Upper lobe of right lung (tissue), 1 donor: ENCODE measurements at places on chromosomes 7 and 10.

GRCh38 chr10:13930120-13930519 is 343.4 kb downstream of the PRPF18 start:
- DNase-seq, result no peak

DNA sequence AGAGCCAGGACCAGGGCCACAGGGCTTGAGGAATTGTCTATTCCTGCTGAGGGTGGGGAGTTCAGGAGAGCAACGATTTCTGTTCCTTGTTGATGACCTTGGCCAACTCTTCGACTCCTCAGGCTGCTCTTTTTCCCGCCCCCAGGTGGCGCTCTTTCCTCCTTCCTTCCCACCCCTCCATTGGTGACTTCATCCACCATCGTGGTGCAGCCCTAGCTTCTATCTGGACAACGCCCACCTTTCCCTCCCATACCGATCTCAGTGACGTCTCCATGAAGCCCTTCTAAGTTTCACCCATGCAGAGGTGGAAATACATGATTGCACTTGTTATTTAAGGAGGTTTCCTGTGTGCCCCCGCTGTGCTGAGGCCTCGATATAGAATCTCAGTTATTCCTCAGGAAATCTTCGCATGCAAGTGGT is 22.1 kb upstream of the CARD11 start:
- DNase-seq, result no peak

DNA sequence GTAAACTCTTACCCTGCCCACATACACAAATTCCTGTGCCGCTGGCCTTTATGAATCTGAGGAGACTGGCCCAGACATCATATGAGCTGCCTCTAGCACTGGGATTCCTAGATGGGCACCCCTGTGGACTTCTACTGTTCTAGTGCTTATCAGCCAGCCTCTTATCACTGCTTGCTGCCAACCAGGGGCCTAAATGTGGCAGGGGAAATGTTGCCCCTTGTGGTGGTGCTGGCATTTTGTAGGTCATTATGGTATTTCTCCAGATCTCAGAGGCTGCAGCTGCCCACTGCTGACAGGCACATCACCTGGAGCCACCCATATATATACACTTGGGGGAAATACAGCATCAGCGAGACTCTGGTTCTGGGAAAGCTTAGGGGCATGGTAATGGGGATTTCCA is 5.4 kb downstream of the SFR1 start:
- no peak for DNase-seq

DNA sequence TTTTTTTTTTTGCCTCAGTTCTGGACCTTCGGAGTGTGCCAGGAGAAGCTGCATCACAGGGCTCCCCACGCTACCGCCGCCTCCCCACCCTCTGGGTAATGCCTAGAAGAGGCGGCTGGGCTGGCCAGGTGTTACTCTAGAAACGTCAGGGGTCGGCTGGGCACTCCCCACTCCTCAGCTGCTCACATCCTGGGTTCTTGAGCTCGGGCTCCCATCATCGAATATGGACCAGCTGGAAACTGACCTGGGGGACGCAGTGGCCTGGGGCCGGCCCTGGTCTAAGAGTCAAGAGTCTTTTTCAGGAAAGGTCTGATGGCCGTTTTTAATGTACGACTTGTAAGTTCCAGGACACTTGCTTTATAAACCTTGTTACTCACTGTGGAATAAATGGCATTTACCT is 326.5 kb downstream of the WDR37 start:
- peak; percentile 50 for DNase-seq

GRCh38 chr7:91266689-91267090 is 2.5 kb downstream of the FZD1 start:
- DNase-seq, result no peak

GRCh38 chr7:108818742-108819141 is 249.1 kb downstream of the DNAJB9 start:
- DNase-seq, result no peak

DNA sequence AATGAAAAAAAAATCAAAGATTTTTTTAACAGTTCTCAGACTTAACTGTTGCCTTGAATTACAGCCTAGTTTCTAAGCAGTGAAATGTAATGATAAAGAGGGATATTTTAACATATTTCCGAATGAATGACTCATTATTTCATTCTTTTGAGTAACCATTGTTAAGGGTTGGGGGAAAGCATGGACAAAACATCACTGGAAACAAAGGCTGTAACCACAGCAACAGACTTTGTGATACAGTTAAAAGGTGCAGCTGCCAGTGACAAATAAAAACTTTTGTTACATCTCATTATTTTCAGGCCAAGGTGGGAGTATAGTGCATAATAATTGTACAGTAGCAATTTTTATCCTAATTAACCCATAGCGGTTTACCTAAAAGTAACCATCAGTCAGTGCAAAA is 172.6 kb downstream of the LRRTM3 start:
- DNase-seq, result no peak

DNA sequence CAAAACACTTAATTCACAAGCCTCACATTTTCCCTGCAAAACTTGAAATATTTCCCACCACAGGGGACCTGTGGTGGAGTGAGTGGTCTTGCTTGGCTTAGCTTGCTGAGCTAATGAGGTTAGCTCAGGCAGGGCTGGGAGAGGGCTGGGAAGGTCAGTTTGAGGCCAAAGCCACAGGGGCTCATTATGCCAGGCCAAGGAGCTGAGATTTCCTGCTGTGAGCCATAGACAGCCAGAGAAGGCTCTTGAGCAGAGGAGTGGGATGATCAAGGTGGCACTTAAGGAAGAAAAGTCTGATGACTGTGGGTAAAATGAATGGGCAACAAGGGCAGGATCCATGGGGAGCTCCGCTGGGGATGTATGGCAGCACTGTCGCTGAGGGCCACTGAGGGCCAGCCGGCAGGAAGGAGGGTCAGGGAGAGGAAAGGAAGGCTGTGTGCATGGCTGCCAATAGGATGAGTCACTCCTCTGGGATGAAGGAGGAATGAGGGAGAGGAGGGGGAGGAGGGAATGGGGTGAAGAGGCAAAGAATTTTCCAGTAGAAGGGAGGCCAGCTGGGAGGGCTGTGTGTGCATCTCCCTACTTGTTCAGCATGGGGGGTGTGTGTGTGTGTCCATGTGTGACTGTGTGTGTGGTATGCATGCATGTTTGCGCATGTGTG is 18.7 kb upstream of the ZNF488 start:
- no peak for DNase-seq

DNA sequence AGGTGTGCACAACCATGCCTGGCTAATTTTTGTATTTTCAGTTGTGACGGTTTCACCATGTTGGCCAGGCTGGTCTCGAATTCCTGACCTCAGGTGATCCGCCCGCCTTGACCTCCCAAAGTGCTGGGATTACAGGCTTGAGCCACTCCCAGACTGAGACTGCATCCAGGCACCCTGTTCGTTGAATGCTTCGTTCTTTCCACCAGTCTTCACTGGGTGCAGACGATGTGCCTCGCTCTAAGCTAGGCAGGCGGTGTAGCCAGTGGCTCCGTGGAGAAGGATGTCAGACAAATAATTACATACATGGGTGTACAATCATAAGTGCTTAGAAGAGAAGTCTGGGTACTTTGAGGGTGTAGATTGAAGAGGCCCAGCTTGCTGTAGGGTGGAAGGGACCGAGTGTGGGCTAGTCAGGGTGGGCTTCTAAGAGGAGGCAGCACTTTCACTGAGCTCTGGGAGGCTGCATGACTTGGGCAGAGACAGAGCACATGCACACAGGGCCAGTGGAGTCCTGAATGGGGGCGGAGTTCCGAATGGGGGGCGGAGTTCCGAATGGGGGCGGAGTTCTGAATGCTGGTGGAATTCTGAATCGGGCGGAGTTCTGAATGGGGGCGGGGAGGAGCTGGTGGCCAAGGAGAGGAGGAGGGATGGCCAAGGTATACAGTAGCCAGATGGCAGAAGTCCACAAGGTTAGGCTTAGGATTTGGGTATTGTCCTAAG is 74.3 kb downstream of the COL26A1 start:
- DNase-seq, result no peak

DNA sequence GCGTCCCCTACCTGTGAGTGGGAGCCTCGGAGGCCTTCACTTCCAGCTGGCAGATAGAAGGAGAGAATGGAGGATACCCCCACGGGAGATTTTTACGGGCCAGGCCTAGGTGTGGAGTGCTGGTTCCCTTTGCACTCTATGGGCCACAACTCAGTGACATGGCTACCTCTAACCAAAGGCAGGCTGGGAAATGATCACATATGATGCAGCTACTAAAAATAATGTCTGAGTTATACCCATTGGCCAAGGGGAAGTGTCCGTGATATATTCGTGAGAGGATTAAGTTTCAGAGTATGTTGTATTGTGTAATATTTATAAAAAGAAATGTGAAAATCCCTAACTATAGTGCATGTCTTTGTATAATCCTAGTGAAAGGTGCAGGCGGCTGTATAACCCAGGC is 13.5 kb upstream of the HIPK2 start:
- no peak for DNase-seq

DNA sequence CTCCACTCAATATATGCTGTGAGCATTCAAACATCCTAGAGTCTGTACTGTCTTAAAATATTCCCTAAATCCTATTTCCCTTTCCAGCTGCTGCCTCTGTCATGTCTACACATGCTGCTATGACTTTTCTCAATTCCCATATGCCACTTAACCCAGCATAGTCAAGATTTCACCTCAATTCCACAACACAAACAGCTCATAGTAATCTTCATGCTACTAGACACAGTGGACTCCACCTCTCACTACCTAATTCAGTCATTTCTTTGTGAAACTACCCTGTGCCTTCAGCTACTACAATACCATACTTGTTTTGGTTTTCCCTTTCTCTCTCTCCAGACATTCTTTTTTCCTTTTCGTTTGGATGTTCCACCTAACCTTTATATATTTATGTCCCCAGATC is 45.5 kb downstream of the GSAP start:
- no peak for DNase-seq

GRCh38 chr10:23331567-23332301 is 12.9 kb downstream of the C10orf67 start:
- no peak for DNase-seq

GRCh38 chr7:133401225-133401624 is 148.3 kb downstream of the EXOC4 start:
- no peak for DNase-seq

DNA sequence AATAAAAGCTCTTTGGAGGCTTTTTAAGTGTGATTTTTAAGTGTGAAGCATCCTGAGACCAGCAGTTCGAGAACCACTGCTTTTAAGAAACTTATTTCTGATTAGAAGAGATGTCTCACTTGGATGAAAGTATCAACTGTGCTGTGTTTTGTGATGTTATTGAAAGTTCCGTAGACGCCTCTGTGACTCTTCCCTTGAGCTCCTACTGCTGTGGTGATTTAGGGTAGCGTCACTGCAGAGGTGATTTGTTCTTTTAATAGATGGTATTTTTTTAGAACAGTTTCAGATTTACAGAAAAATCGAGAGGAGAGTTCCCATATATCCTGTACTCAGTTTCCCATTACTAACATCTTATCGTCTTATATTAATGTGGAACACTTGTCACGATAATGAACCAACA is 29.5 kb downstream of the FBH1 start:
- DNase-seq, result no peak

DNA sequence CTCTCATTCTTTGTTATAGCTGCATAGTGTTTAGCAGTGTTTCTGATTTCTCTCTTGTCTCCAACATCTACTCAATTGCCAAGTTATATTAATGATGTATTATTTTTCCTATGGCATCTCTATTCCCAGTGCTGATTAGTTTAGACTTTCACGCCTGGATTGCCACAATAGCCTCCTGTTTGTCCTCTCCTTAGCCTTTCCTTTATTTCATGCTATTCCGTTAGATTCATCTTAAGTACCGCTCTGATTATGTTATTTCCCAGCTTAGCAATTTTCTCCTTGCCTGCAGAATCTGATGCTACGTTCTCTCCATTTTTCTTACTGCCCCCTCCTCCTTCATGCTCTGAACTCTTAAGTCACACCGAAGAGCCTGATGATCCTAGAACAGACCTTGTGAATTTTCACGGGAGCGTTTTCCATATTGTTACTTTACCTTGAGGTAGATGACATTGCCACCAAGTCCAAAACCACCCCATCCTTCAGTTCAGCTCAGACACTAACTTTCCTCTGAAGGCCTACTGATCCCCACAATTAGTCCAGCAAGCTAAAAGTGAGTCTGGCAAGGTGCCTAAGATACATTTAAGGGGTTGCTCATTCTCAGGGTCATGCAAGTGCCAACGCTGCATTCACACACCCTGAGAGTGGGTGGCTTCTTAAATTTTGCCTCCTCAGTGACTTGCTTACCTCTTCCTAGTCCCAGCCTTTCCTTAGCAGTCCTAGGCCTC is 6.6 kb upstream of the NRF1 start:
- no peak for DNase-seq

GRCh38 chr7:30522159-30522558 is 17.5 kb upstream of the GGCT start:
- no peak for DNase-seq

DNA sequence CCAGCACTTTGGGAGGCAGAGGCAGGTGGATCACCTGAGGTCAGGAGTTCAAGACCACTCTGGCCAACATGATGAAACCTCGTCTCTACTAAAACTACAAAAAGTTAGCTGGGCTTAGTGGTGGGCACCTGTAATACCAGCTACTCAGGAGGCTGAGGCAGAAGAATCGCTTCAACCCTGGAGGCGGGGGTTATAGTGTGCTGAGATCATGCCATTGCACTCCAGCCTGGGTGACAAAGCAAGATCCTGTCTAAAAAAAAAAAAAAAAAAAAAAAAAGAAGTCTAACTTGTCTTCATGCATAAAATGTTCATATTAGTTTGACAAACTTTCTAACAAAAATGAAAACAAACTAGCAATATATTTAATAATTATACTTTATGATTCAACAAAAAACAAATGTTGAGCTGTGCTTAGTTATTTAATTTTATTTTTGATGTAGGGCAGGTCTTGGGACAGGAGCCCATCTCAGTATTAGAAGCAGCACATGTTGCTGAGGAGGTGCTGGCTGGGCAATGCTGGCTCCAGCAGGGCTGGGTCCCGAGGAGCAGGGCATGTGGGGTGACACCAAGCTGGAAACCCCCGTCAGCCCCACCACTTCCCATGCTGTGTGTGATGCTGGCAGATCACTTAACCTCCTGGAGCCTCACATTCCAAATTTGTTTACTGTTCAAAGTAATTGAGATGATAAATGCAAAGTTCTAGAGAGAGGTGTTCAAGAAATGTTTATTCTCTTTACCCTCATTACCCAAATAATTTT is 335.3 kb upstream of the KLF6 start:
- DNase-seq, result no peak

GRCh38 chr10:4278186-4278585 is 493.2 kb upstream of the KLF6 start:
- DNase-seq, result no peak

- DNase-seq, result peak; percentile 93
Observed at GRCh38 chr10:110226543-110226925, 19.1 kb downstream of the MXI1 start.
